ENCODE measurements at places on chromosomes 6 and 20. TPM values are rescaled to one million over a fixed set of nuclear protein-coding genes. Genes with fewer than 3 reads are reported as not detected.

The HSPA12B gene
- polyA plus RNA-seq, result 34.6 TPM

The TDP2 gene
- 58.1 TPM for polyA plus RNA-seq

The WFDC5 gene
- not detected for polyA plus RNA-seq

The SERPINB1 gene
- 27.6 TPM for polyA plus RNA-seq

The LST1 gene
- 7.1 TPM for polyA plus RNA-seq

The OLIG3 gene
- polyA plus RNA-seq, result not detected

The WDR46 gene
- 70.2 TPM for polyA plus RNA-seq

The C6orf163 gene
- polyA plus RNA-seq, result 6.1 TPM

The SLC13A3 gene
- 7.0 TPM for polyA plus RNA-seq

The MLN gene
- not detected for polyA plus RNA-seq

The CAGE1 gene
- 0.11 TPM for polyA plus RNA-seq

The RBPJL gene
- not detected for polyA plus RNA-seq

The SLC26A8 gene
- 0.26 TPM for polyA plus RNA-seq

- DNase-seq, result no peak
These were observed 14.0 kb upstream of the SRSF3 start for GRCh38 chr6:36580184-36580526.

- peak; percentile 92 for DNase-seq
These were observed 11.0 kb upstream of the NQO2 start for GRCh38 chr6:2988426-2989331.

DNA sequence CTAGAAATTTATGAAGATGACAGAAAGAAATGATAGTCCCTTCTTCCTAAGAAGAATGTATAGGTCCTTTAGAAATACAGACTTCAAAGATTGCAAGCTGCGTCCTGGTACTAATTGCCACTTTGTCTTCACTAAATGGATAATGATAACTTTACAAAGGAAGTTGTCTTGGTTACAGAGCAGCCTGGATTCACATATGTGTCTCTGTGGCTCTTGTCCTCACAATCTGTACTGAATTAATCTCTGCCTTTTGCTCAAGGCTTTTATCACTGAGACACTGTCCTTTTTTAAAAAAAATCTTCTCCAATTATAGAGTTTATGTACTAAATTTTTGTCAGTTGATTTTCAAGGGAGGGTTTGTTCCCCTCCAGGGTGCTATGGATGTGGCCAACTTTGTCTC is 17.5 kb upstream of the MRAP2 start:
- no peak for DNase-seq

DNA sequence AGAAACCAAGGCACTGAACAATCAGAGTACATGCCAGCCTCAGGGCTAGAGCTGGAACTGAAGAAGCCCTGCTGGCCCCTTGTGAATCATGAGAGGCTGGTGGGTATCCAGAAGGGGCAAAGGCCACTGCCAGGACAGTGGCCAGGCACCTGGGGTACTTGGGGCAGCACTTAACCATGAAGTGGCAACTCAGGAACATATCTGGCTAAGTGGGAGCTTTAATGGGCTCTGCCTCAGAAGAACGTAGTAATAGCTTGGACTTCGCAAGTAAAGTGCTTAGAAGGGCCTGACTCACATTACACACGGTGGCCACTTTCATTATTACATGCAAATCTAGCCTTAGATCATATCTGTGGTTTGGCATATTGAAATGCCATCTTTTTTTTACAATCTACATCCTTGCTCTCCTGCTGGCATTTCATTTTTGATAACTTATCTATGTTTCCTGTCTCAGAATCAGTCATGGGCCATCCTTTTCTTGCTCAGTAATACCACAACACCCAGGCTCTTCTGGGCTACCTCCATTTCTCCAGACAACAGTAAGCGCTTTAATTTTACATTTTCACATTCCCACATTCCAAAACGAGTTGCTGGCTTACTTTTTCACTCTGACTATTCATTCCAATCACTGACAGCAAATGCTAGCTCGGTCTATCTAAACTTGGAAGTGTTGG is 21.6 kb downstream of the NAPB start:
- no peak for DNase-seq

GRCh38 chr20:32070690-32071213 is 18.7 kb downstream of the HCK start:
- DNase-seq, result no peak

DNA sequence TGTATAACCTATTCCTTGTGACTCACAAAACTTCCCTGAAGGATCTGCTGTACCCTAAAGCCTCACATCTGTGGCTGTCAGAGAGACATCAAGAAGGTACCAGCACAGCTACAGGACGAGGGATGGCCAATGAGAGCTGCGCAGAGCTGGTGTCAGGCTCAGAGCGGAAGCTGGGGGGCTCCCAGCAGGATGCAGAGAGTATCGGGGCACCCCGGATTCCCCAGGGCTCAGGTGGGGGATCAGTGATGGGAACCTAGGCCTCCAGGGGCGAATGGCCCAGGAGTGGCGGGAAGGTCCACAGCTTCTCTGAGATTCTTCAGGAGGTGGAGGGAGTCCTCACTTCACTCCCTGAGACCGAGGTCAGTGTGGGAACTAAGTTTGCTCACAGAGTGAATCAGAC is 30.9 kb upstream of the SMOC2 start:
- no peak for DNase-seq

- DNase-seq, result no peak
These were observed 58.7 kb upstream of the FAM83B start for GRCh38 chr6:54787825-54788224.

DNA sequence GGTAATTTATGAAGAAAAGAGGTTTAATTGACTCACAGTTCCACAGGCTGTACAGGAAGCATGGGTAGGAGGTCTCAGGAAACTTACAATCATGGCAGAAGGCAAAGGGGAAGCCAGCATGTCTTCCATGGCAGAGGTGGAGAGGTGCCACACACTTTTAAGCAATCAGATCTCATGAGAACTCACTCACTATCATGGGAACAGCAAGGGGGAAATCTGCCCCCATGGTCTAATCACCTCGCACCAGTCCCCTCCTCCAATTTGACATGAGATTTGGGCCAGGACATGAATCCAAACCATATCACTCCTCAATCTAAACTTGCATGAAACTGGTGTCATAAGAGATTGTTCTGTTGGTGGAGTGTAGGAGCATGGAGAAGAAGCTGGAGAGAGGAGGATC is 51.6 kb upstream of the CCN6 start:
- no peak for DNase-seq

DNA sequence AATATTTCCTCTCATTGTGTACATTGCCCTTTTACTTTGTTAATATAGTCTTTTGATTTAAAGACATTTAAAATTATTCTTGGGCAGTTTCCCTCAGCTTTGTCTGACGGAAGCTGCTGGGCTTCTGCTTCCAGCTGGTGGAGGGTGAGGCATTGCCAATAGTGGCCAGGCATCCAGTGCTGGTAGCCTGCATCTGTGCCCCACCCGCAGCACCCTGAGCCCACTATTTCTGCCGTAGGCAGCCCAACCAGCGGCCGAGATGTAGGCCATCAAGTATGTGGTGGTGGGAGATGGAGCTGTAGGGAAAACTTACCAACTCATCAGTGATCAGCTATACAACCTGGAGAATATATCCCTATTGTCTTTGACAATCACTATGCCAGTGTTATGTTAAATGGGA is 226.0 kb upstream of the SYNCRIP start:
- DNase-seq, result no peak

- DNase-seq, result no peak
These were observed 45.7 kb downstream of the RNASET2 start for GRCh38 chr6:166910601-166911000.

DNA sequence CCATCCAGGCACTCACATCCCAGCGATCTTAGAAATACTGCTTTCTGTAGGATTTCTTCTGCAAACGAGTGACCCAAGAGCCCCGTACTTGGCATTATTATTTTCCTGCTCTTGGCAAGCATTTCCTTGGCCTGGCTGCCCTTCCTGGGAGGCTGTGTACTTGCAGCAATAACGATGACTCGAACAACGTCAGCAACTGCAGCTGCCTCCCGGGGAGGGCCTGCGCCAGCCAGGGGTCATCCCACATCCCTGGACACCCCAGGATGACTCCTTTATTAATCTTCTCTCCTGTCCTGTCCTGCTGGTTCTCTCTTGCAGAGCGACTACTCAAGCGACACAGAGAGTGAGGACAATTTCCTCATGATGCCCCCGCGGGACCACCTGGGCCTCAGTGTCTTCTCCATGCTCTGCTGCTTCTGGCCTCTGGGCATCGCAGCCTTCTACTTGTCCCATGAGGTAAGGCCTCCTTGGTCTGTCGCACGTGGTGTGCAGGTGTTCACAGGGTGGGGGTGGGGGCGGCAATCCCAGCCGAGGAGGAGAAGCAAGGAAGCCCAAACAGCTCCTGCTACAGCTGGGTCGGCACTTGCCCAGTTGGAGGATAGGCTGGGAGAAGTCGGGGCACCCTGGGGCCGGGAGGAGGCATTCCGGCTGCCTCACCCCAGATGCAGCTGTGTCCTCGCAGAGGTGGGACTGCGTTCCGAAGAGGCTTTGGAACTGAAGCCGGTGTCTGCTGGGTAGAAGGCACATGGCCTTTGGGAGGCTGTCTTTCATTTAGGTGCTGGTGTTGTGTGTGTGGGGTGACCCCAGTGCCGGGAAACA is 115.3 kb downstream of the SYNDIG1 start:
- peak; percentile 42 for DNase-seq

- DNase-seq, result no peak
These were observed 23.0 kb downstream of the KCNK5 start for GRCh38 chr6:39206250-39206721.

DNA sequence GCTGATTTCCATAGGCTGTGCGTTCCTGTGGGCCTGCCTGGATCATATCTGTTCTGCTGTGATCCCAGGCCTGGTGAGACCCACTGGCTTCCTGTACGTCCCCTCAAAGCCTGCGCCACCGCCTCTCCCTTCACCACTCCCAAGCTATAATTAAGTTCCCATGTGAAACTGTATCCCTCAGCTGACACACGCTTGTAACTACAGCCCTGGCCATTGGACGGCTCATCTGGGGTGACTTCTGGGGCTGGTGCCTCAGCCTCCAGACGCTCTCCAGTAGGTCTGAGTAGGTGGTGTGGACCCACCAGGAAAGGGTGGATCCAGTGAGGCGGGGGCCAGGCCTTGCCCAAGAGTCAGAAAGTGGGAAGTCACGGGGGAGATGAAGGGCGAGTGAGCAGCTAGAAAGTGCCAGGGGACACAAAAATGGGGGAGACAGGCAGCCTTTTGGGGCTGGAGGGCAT is 21.0 kb downstream of the PPARD start:
- no peak for DNase-seq

DNA sequence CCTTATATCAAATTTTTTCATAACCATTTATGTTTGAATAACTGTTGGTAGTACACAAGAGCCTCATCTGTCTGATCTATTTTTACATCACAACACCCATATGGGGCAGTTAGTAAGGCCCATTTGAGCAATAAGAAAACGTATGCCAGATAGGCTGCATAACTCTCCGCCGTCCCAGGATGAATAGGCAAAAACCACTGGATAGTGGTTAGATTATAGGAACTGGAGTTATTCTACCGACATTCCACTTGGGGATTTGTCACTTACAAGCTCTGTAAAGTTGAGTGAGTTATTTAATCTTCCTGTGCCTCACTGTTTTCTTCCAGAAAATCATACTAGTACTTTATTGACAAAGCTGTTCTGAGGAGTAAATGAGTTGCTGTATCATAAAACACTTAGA is 881.9 kb downstream of the QKI start:
- DNase-seq, result no peak

DNA sequence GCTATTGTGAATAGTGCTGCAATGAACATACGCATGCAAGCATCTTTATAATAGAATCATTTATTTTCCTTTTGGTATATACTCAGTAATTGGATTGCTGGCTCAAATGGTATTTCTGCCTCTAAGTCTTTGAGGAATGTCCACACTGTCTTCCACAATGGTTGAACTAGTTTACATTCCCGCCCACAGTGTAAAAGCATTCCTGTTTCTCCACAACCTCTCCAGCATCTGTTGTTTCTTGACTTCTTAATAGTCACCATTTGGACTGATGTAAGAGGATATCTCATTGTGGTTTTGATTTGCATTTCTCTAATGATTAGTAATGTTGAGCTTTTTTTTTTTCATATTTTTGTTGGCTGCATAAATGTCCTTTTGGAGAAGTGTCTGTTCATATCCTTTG is 208.7 kb downstream of the PHF3 start:
- DNase-seq, result no peak

DNA sequence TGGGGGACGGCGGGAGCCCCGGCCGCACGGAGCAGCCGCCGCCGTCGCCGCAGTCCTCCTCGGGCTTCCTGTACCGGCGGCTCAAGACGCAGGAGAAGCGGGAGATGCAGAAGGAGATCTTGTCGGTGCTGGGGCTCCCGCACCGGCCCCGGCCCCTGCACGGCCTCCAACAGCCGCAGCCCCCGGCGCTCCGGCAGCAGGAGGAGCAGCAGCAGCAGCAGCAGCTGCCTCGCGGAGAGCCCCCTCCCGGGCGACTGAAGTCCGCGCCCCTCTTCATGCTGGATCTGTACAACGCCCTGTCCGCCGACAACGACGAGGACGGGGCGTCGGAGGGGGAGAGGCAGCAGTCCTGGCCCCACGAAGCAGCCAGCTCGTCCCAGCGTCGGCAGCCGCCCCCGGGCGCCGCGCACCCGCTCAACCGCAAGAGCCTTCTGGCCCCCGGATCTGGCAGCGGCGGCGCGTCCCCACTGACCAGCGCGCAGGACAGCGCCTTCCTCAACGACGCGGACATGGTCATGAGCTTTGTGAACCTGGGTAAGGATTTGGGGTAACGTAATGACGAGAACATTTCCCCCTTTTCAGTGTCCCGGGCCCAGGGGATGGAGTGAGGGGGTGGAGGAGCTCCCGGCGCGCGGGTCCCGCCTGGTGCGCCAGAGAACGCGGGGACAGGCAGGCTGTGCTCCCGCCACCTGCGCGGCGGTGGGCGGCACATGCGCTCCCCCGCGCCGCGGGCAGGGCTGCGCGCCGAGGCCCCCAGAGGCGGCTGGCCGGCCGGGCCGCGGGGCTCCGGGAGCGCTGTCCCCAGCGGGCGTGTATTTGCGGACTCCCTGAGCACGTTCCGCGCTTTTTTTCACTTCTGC is 1.4 kb downstream of the BMP6 start:
- DNase-seq, result peak; percentile 16

- no peak for DNase-seq
These were observed 111.7 kb downstream of the NOL4L start for GRCh38 chr20:32473231-32474008.

GRCh38 chr6:139752086-139752485 is 377.6 kb upstream of the CITED2 start:
- no peak for DNase-seq

GRCh38 chr6:13305791-13306190 is 22.5 kb downstream of the TBC1D7 start:
- no peak for DNase-seq

DNA sequence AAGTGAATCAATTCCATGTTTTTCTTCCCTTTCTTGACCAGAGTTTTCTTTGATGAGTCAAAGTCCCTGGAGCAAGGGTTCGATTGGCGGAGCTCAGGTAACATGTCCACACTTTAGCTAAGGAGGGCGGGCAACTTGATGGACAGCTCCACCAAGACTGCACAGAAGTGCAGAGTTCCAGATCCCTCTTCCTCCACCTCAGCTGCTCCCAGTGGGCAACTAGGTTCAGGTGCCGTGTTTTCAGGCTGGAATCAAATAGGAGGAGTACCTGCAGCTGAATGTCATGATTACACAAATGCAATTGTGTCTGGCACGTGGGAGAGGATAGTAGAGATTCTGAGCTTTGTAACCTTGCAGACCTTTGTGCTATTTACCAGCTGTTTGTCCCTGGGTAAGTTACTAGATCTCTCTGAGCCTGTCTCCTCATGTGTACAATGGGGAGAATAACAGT is 1.9 kb upstream of the ELMO2 start:
- DNase-seq, result no peak

- no peak for DNase-seq
These were observed 9.0 kb downstream of the SFT2D1 start for GRCh38 chr6:166333172-166333995.
